ENCODE measurements at places on chromosomes 11 and 22. TPM values are rescaled to one million over a fixed set of nuclear protein-coding genes. Genes with fewer than 3 reads are reported as not detected.

GRCh38 chr11:29163231-29163630 lies 853.6 kb downstream of the KCNA4 start:
- no peak for DNase-seq

GRCh38 chr11:849104-849824 lies 6.6 kb downstream of the TSPAN4 start:
- peak; percentile 85 for DNase-seq

DNA sequence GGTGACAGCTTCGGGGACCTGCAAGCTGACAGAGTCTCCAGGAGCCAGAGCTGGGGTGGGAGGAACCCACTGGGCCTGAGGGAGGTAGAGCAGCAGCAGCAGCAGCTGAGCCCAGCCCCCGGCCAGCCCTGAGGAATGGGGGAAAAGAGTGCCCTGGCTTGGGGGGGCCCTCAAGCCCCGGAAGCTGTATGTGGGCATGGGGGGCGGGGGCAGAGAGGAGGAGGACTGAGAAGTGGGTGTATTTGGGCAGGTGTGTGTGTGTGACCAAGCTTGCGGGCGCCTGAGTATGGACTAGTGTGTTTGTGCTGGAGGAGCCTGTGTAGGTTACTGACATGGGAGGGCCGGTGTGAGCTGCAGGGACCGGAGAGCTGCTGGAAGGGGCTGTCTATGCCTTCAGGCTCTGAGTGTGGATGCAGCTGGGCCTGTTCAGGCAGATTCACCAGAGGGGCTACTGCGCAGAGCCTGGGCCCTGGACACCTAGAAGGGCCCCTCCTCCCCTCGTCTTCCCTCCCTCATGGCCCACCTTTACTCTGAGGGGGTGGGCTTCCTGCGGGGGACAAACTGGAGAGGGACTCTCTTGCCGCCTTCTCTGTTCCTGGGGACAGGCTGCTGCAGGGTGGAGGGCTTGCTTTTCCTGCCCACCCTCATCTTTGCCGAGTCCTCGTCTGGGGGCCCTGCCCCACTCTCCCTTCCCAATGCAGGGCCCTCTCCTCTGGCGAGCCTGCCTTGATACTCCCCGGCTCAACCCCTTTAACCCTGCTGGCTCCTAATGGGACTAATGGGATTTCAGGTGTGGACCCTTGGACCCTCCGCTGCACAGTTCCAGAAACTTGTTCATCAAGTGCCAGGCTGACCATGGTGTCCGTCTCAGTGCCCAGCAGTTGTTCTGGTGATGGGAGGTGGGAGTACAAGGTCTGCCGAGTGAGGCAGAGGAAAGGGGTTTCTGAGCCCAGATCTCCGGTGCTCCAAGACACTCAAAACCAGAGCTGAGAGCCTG lies 28.2 kb downstream of the ST3GAL4 start:
- no peak for DNase-seq

DNA sequence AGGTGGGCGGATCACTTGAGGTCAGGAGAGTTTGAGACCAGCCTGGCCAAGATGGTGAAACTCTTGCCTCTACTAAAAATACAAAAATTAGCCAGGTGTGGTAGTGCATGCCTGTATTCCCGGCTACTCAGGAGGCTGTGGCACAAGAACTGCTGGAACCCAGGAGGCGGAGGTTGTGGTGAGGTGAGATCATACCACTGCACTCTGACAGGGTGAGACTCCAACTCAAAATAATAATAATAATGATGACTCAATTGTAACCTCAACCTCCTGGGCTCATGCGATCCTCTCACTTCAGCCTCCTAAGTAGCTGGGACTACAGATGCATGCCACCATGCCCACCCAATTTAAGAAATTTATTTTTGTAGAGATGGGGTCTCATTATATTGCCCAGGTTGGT lies 15.6 kb upstream of the CHRNA10 start:
- no peak for DNase-seq

DNA sequence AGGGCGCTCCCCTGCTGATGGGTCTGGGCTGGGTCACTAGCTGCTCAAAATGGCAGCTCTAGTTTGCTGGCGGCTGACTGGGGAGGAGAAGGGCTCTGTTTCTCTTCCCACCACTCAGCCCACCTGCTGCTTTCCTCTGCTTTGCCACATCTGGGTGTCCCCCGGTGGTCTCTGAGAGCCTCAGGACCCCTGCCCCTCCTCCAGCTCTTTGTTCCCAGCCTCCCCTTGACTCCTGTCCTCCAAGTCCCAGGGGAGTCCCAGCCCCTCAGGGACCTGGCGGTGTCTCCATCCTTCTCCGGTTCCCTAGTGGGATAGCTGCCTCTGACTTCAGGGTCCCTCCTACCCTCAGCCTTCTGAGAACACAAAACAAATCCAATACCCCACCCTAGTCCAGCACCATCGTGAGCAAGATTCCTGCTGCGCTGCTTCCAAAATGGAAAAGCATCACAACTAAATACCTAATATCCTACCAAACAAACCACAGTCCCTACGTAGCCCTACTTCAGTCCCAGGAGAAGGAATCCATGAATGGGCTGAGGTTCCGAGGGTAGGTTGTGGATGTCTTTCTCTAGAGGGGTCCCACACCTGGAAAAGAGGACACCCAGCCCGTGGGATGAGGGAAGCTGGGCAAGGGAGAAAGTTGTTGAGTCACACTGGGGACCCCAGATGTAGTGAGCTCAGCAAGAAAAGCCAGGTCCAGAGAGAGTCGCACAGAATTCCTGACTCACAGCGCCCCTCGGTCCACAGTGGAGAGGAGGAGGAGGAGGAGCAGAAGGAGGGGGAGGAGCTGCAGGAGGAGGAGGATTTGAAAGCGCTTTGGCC lies 45.0 kb upstream of the NNMT start:
- no peak for DNase-seq

- no peak for DNase-seq
These were observed 4.1 kb downstream of the APOA4 start for GRCh38 chr11:116819049-116819448.

- DNase-seq, result no peak
These were observed 74.5 kb downstream of the RPL27A start for GRCh38 chr11:8757047-8757446.

The RAPSN gene
- total RNA-seq, result 0.39 TPM
